ENCODE measurements at places on chromosomes 2 and 18.

DNA sequence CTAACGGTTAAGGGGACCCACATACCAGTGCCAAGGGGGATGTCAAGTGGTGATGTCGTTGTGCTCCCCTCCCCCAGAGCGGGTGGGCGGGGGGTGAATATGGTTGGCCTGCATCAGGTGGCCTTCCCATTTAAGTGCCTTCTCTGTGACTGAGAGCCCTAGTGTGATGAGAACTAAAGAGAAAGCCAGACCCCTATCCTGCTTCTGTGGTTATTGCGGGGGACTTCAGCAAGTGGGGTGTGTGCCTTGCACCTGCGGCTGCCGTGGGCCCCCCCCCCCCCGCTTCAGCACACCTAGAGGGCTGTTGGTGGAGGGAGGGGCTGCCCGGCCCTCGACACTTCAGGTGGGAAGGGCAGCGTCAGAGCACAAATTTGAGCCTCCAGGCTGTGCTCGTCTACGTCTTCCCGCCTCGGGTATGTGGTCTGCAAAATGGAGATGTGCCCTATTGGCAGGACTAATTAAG lies 6.1 kb downstream of the CTDSP1 start:
- DNase-seq, result no peak

- no peak for DNase-seq
Measured at GRCh38 chr2:172977270-172978062, 98.2 kb upstream of the MAP3K20 start.

GRCh38 chr2:45643543-45644542 lies 7.6 kb upstream of the PRKCE start:
- no peak for DNase-seq

DNA sequence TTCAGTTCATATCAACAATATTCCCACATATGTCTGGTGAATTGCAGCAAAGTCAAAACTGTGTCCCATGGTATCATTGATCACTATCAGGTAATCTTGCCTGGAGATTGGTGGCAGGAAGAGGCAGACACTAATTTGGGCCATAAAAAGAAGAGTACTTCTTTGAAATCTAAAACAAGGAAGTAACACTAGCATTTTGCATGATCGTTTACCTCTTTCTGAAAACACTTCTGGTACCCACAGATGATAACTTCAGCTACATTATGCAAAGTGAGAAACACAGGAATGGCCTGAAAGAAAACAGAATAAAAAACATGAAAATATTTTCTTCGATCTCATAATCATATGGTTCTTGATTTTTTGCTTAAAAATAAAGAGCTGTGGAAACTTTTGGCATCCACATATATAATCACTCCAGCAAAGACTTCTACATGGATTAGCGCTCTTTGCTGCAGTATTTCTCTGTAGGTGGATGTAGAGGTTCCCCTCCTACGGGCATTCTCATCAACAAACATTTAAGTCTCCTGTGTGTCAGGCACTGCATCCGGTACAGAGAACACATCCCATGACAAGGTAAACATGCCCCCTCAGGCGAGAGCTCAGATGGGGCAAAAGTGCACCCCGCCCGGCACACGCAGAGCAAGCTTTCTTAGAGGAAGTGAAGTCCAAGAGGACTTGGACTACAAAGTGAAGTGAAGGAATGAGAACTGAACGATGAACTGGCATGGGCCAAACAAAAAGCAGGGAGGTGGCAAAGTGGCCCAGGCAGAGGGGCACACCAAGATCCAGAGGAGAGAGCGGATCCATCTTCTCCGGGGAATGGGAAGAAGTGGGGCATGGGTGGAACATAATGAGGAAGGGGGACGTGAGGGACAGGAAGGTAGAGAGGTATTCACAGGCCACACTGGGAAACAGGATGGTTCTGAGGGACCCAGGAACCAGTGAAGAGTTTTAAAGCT lies 68.0 kb upstream of the RIOK3 start:
- no peak for DNase-seq

- DNase-seq, result no peak
Measured at GRCh38 chr2:23145460-23145859, 239.5 kb upstream of the KLHL29 start.

DNA sequence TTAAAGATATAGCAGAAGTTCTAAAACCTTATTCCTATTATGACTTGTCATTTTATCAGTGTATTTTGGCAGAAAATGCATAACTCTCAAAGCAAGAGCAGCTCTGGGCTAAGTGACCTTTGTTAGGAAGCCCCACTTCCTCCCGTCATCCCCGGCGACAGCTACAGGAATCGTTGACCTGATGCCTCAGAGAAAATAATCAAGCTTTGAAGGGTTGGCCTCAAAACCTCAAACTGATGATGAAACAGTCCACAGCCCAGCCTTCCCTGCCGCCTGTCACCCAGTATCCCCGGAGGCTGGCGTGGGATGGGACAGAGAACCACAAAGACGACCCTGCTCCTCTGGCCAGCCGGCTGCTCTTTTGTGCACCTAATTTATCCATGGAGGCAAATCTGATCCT lies 65.3 kb downstream of the KCNF1 start:
- DNase-seq, result no peak

DNA sequence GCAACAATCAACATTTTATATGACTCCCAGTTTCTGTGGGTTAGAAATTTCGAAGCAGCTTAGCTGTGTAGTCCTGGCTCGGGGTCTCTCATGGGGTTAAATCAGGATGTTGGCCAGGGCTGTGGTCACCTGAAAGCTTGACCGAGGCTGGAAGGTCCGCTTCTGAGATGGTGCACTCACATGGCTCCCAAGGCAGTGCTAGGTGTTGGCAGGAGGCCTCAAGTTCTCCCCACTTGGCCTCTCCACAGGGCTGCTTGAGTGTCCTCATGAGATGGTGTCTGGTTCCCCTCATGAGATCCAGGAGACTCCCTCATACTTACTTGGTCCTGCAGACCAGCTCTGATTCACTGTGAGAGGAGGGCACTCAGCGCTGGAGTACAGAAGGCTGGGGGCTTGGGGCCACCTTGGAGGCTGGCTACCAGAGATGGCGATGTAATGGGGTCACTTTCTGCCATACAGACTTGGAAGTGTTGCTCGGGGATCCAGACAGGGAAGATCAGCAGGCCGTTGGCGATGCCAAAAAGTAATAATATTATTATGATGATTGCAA lies 98.8 kb downstream of the INHBB start:
- no peak for DNase-seq
